ENCODE measurements at places on chromosomes 5 and 9.
A peak's percentile ranks its signal among the peaks of the same experiment; 100 is the strongest.

- DNase-seq = no peak
These were observed 196.1 kb downstream of the PAPPA start for GRCh38 chr9:116349684-116350083.

GRCh38 chr5:159878988-159879471, 37.3 kb upstream of the ADRA1B start:
- peak; percentile 69 for DNase-seq

DNA sequence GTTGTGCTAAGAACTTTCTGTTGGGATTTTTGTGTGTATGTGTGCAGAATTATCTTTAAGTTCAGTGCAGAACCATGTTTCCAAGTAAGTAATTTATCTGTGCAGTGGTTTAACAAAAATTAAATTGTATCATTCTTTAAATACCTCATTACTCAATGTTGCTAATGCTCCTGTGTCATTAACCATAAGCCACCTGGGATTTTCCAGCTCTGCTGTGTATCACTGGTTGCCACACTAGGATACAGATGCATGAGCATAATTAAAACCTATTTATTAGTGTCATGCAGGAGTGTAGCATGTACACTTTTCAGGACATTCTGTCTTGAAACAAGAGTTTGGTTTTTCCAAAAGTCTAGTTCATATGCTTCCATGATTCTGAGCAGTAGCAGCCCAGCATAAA, 120.4 kb upstream of the PTGER4 start:
- DNase-seq = no peak

DNA sequence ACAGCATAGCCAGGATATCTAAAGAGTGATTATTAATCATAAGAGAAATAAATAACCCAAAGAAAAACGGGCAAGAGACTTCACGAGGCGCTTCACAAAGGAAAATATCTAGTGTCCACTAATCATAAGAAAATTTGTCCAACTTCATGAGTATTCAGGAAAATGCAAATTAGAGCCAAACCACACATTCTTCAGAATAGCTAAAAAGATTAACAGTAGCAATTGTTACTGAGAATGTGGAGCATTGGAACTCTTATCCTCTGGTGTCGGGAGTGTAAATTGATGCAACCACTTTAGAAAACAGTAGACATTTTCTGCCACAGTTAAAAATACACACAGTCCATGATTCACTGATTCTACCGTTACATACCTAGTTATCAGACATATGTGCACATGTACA, 145.7 kb downstream of the CWC27 start:
- DNase-seq = no peak

- DNase-seq = no peak
These were observed 60.3 kb downstream of the S1PR3 start for GRCh38 chr9:89051421-89052025.

- DNase-seq = no peak
These were observed 36.0 kb downstream of the GADD45G start for GRCh38 chr9:89640801-89641200.

GRCh38 chr5:124232515-124232914, 513.9 kb downstream of the ZNF608 start:
- DNase-seq = no peak

GRCh38 chr5:68464424-68464823, 248.9 kb downstream of the PIK3R1 start:
- peak; percentile 80 for DNase-seq

Data from RPMI7951 (cell line).